ENCODE measurements at places on chromosomes 4 and X.

DNA sequence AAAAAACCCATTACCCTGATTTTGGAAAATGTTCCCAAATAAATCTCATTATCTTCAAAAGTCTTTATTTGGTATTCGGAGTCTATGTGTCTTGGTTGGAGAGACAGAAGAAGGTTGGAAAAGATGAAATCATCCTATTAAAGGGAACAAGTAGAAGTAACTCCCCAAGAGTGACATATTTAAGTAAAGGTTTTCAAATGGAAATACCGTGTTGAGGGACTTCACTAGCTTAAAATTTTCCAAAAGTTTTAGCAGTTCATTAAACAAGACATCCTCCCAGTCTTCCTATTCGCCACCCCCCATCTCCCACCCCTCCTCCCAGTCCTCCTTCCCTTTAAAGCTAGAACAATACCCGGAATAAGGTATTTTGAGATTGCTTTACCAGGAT lies 62.7 kb upstream of the CCDC160 start:
- no peak for DNase-seq

DNA sequence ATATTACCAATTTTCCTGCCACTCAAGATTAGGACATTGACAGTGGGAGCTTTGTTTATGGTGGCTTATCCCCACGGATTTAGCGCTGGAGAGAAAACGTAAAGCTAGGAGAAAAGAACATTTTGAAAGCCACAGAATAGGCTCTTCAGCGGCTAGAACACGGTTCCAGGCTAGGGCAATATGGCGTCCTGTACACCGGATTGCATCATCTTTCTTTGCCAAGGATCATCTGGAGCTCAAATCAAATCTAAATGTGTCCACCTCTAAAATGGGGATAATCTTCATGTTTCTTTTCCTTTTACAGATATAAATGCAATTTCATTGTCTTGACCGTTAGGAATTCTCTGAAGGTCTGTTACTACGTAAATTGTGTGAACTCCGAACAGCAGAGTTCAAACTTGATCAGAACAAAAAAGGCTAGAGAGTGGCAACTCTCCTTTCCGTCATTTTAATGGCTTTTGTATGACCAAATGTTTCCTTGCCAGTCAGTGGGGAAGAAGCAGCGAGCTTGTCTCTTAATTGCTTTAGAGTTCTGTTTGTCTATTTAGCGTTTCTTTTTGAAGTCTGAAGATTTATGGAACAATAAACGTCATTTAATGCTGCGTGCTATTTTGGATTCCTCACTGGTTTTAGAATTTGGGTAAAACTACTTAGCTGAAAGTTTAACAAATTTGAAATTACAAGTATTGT lies 2.6 kb upstream of the WWC2 start:
- no peak for DNase-seq

- DNase-seq: no peak
Measured at GRCh38 chr4:95170176-95170575, 378.6 kb downstream of the UNC5C start.

DNA sequence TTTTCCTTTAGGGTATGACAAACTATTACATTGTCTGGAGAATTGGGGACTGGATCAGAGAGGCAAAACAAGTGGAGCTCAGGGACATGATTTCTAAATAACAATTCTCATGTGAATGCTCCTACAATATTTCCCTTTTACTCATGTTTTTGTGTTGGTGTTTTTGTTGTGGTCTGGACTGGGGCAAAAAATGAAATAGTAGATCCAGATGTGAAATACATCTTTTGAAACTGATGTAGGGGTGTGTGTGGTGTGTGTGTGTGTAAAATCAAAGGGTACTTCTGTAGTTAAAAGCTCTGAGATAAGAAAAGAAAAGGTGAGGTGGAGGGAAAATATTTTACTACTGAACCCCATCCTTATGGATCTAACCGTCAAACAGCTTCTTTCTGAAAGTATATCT lies 188.4 kb upstream of the RPL34 start:
- no peak for DNase-seq

- no peak for DNase-seq
Measured at GRCh38 chr4:163269869-163270268, 62.5 kb downstream of the NPY1R start.

DNA sequence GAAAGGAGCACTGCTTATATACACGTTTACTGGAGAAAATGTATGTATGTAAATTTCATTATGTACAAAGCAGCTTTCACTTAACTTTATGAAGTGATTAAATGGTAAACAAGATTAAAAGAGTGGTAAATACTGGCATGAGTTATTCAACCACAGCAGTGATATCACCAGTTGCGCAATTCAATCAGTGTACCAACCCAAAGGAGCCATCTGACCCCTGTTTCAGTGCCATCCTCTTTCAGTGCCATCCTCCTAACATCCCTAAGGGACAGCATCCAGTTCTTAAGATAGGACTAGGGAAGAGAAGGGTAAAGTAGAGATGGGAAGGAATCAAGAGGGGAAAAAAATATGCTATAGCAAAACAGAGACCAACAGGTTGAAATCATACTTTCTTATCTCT lies 16.2 kb downstream of the HPF1 start:
- no peak for DNase-seq

GRCh38 chrX:153861733-153862310 lies 24.2 kb downstream of the L1CAM start:
- DNase-seq: no peak

DNA sequence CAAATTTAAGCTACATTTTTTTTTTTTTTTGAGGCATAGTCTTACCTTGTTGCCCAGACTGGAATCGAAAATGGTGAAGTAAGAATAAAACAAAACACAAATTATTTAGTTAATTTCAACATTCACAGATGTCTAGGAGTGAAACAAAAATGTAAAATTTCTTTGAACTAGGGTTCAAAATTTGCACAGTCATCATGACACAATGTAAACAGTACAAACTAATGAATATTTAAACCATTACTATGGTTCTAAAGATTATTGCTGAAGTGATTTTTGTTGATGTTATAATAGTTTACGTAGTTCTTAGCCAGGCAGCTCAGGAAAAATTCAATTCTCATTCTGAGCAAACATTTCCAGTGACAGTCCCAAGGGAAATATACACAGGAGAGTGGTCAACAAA lies 633.1 kb downstream of the GRXCR1 start:
- no peak for DNase-seq

DNA sequence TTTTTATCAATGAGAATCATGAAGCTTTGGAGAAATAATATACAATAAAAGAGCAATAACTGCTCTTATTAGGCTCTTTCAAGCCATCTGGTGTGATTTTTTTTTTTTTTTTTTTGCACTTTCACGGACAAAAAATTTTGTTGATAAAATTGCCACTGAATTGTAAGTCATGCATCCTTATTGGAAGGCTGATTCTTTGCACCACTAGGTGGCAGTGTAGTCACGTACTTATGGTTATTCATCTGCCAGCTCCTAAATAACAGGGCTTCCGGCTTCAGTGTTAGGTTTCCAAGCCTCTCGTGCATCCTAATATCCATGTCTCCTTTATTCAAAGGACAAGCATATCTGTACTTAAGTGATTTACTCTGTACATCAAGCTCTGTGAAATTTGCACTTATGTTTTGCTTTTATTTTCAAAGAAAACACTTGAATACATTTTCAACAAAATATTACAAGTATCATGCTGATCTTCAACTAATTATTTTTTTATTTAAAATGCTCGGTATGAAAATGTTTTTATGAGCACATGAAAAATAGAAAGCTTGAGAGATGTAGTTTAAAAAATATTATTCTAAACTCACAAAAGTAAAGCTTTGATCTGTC lies 1578.3 kb upstream of the TENM3 start:
- DNase-seq: peak; percentile 71

DNA sequence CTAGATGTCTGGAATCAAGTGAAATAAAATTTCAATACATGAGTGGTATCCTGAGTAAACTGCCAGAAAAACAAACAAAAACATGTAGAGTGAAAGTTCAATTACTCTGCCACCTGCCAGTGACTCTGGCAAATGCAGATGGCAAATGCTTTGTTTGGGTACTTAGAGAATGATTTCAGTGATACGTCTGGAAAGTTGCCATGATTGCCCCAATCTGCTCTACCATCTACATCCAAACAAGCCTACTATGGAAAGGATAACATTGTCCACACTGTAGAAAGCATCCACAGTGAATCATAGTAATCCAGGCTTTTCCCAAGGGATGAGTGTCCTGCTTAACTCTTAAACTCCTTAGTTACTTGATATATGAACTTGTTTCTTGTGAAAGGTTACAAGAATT lies 3.4 kb downstream of the SPATA4 start:
- DNase-seq: peak; percentile 66

DNA sequence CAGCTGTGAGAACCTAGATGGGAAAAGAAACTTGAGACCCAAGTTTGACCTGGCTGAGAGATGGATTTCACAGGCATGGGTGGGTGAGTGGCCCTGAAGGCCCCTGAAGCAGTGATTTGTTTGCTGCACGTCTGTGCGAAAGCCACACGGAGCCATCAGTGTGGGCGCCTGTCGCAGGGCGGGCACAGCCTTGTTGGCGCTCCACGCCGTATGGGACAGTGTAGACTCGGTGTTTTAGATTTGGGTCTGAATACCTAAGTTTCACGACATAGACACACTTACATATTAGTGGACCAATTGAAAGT lies 21.9 kb upstream of the UVSSA start:
- DNase-seq: no peak

GRCh38 chr4:84579403-84579776 lies 3.5 kb upstream of the CDS1 start:
- DNase-seq: no peak

DNA sequence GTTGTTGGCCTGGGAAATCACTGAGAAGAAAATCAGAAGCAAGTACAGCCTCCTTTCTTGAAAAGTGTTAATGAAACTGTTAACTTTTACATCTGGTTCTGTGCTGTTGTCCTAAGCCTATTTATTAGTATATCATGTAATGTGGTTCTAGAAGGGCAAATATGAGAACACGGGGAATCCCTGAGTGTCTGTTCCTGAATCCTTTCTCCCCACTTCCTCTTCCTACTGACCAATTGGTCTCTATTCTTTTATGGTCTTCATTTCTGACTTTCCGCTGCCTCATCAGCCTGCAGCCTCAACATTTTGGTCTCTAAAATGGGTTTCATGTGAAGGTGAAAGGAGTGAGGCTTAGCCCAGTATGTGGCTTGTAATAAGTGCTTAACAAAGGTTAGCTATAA lies 159.9 kb upstream of the MAMLD1 start:
- DNase-seq: no peak

- DNase-seq: no peak
Measured at GRCh38 chrX:49856819-49857218, 22.5 kb upstream of the USP27X start.
